ENCODE measurements at places on chromosomes 3 and 15. TPM values are rescaled to one million over a fixed set of nuclear protein-coding genes. Genes with fewer than 3 reads are reported as not detected.

The CSTA gene
- 1.7 TPM for total RNA-seq

GRCh38 chr3:16050641-16051467, 123.6 kb upstream of the GALNT15 start:
- no peak for DNase-seq

DNA sequence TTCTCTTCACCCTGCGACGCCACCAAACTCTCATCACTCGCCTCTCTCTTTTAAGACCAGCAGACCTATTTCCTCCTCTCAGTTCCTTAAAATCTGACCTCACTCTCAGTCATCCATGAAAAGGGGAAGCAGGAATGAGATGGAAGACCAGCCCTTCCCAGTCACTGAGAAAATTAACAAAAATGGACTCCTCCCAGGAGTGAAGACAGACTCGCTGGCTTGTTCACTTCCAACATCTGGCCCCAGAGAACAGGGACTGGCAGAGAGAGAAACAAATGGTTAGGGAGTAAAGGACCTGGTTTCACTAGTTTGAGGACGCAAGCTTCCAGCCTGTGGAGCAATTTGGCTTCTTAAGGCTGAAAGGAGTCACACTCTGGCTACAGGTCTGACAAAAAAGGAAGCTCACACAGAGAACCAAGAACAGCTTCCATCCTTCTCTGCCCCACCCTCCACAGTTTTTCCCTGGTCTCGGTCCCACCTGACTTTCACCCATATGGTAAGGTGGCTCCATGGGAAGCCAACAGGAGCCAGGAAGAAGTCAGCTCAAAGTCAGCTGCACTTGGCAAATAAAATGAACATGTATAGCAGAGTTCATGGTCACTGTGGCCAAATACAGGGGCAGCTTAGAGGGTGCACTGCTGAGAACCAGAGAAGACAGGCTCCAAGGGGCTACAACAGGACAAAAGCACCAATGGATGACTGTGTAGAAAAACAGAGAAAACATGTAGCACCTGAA, 57.2 kb downstream of the ITGB5 start:
- DNase-seq: no peak

- no peak for DNase-seq
Observed at GRCh38 chr3:160287666-160288065, 62.4 kb downstream of the C3orf80 start.

The TTC23 gene
- 6.7 TPM for total RNA-seq

- no peak for DNase-seq
Observed at GRCh38 chr3:27425896-27426565, 56.8 kb upstream of the NEK10 start.

DNA sequence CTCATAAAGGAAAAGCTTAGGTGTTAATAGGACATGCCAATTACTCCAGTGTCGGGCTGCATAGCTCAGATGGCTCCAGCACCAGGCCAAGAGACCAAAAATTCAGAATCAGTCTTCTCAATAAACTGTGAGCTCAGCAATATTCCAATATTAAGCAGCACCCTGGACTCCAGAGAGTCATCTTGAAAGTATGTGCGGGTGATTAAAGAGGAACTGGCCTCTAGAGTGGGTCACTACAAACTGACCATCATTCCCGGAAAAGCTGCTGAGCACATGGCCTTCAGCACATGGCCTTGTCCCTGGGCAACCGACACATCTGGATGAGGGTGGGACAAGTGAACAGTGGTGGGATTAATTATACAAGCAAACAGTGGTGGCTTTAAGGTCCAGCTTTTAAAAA, 59.0 kb downstream of the MAGI1 start:
- DNase-seq: no peak

The IQCH gene
- 2.2 TPM for total RNA-seq
